Effector memory CD4-positive, alpha-beta T cell (primary cell): ENCODE measurements at places on chromosomes 2 and 18.

- no peak for DNase-seq
Observed at GRCh38 chr2:10880586-10881321, 31.0 kb upstream of the KCNF1 start.

- no peak for DNase-seq
Observed at GRCh38 chr18:45373286-45373880, 241.9 kb upstream of the SLC14A2 start.

DNA sequence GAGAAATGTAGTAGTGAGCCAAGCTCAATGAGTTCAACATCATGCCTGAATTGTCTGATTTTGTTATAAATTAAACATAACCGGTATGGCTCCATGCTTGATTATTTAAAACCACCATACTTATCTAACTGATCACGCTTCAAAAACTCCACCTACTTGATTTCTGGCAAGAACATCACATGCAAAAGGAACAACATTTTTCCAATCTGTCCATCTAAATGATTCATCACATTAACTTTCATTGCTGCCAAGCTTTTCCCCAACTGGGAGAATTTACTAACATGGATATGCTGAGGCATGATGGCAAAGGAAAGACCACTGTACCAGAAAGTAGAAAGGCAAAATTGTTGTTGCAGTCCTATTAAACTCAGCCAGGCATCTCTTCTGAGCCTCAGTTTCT lies 286.8 kb downstream of the TRIB2 start:
- DNase-seq, result no peak

DNA sequence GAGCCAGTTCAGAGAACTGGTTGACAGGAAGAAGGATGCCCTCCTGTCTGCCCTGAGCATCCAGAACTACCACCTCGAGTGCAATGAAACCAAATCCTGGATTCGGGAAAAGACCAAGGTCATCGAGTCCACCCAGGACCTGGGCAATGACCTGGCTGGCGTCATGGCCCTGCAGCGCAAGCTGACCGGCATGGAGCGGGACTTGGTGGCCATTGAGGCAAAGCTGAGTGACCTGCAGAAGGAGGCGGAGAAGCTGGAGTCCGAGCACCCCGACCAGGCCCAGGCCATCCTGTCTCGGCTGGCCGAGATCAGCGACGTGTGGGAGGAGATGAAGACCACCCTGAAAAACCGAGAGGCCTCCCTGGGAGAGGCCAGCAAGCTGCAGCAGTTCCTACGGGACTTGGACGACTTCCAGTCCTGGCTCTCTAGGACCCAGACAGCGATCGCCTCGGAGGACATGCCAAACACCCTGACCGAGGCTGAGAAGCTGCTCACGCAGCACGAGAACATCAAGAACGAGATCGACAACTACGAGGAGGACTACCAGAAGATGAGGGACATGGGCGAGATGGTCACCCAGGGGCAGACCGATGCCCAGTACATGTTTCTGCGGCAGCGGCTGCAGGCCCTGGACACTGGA lies 92.5 kb upstream of the EML6 start:
- DNase-seq, result no peak

- DNase-seq, result no peak
Observed at GRCh38 chr2:171187819-171188218, 27.1 kb upstream of the TLK1 start.

DNA sequence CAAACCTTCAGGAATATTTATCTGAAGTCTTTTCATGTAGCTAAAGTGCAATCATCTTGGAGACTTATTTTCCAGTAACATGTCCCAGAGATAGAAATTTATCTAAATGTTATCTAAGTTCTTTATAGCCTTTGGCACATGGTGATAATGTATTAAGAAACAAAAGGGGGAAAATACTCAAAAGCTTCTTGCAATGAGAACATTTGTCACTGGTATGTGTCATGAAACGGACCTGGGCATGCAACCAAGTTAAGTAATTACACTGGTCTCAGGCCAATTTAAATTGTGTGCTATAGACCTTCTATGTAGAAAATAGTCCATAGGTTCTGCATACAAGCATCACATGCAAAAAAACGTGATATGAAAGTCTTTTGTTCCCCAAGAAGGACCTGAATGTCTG lies 136.2 kb downstream of the SLC8A1 start:
- no peak for DNase-seq

DNA sequence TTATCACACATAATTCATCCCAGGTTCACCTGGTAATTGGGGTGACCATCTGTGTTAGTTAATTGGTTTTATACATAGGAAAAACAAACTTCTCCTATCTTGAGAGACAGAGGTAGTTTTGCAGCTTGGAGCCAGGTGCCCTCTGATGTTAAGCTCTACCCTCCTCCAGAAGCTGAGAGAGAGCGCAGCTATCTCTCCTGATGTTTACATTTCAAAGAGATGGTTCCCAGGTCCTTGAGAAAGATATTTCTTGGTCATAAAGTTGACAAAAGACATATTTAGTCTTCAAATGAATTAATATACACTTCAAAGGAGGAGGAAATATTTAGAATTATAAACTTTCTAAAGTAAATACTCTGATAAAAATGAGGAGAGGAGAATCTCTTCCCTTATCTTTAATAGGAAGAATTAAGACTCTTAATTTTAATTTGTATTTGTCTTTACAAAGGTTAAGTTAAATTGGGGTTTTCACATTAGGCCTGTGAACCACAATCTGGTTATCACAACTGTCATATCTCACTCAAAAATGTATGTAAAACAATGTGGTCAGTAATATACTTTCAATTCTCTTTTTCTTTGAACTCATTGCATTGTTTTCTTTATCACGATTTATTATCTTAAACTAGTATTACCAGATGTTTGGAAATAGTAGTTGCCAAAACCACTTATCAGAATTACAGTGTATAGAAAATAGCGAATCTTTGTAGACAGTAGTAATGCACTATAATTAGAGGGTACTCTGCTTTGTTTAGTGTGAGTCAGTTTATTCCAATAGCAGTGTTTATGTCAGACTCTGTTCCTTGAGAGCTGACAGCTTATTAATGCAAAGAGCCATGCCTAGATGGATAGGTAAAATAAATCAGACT lies 26.8 kb downstream of the SERPINB4 start:
- no peak for DNase-seq

- no peak for DNase-seq
Observed at GRCh38 chr2:46170611-46171350, 126.4 kb upstream of the EPAS1 start.
